ENCODE measurements at places on chromosomes 1 and 21.

- DNase-seq, result no peak
Measured at GRCh38 chr1:201933840-201934430, 12.4 kb downstream of the LMOD1 start.

DNA sequence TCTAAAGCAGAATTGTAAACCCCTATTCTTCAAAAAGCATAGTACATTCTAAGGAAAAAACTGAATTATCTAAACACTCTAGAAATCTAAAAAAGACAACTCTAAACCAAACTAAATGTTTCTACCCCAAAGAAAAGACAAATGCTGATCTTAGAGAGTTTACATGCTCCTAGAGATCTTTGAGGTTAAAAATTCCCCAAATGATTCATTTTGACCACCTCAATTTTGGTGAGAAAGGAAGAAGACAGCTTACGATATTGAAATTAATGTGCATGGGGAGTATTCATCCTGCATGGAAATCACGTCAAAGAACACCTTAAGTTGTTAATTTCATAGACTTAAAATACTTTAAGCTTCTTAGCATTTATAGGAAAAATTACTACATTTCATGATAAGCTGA lies 377.8 kb upstream of the RUNX1 start:
- no peak for DNase-seq

GRCh38 chr21:38721055-38721454 lies 84.7 kb upstream of the ETS2 start:
- no peak for DNase-seq

- no peak for DNase-seq
Measured at GRCh38 chr1:94961582-94961981, 34.7 kb upstream of the CNN3 start.

GRCh38 chr1:114130846-114131525 lies 22.7 kb downstream of the SYT6 start:
- no peak for DNase-seq

GRCh38 chr1:23196627-23197328 lies 20.5 kb downstream of the HTR1D start:
- DNase-seq, result no peak

DNA sequence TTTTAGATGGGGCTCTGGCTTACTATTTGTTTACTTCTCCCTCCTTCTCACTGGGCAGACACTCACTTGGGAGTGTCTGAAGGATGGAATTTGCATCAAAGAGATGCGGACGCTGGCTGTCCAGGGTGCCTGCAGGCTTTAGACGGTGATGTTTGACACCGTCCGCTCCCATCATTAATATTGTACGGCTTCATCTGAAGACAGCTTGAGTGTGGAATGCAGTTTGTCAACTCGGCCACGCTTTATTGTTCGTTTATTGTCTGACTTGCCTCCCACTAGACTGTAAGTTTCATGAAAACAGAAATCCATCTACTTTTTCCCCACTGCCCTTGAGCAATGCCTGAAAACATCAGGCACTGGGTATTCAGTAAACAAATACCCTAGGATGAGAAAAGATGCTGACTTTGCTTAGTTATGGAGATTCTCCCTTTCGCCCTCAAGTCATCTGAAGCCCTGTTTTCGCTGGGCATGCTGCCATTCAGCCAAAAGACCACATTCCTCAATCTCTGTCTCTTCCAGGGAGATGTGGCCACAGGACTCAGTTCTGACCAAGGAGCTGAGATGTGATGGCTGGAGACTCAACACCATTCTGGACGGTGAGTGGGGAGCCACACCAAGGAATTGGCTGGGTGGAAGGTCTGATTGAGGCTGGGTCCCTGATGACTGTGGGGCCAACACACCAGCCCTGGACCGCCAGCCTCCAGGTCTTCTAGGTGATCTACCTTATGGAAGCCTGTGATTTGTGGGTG lies 87.6 kb downstream of the BCAR3 start:
- no peak for DNase-seq

- DNase-seq, result no peak
Measured at GRCh38 chr1:164813776-164814175, 254.8 kb downstream of the PBX1 start.

DNA sequence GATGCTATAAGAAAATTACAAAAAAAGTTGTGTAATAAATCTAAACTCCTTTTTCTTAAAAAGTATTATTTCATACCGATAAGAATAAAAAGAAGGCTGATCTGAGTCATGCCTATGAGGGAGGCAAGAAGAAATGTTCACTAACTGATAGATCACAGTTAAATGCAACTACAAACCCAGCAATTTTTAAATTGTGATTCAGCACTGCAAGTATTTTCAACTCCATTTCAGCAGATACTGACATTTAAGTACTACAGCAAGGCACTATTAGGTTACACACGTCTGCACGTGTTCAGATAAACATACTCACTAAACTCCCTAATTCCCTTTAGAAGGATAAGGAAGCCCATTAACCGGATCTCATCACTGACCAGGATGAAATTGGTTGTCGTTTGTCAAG lies 213.3 kb upstream of the ZRANB2 start:
- no peak for DNase-seq

DNA sequence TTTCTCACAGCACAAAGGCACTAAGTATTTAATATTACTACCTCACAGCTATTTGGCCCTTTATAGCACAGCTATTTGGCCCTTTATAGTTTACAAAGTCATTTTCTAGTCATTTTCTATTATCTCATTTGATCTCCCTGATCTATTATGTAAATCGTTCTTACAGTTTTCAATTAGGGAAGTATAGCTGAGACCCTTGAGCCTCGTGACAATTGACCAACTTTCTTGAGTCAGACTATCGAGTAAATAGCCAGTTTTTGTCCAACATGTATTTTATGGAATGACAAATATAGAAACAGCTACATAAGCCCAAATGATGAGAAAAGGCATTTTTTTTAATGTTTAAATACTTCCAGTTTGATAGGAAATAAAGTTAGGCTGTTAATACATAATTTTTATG lies 7.0 kb upstream of the ANGPTL1 start:
- DNase-seq, result no peak

DNA sequence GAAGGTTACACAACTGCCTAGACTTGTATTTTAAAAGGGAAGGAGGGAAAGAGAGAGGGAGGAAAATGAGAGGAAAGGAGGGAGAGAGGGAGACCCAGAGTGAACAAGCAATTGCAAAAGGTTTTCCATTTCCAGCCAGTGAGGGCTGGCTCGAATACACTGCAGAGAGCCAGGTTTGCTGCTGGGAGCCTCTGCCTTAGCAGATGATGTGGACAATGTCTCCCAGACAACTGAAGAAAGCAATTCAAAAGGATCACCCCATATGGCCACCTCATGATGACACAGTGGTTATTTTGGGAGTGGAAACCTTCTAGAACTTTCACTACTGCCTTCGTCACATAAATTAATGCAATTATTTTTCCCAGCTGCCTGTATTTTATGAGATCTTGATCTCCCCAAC lies 86.4 kb downstream of the BCAR3 start:
- no peak for DNase-seq

DNA sequence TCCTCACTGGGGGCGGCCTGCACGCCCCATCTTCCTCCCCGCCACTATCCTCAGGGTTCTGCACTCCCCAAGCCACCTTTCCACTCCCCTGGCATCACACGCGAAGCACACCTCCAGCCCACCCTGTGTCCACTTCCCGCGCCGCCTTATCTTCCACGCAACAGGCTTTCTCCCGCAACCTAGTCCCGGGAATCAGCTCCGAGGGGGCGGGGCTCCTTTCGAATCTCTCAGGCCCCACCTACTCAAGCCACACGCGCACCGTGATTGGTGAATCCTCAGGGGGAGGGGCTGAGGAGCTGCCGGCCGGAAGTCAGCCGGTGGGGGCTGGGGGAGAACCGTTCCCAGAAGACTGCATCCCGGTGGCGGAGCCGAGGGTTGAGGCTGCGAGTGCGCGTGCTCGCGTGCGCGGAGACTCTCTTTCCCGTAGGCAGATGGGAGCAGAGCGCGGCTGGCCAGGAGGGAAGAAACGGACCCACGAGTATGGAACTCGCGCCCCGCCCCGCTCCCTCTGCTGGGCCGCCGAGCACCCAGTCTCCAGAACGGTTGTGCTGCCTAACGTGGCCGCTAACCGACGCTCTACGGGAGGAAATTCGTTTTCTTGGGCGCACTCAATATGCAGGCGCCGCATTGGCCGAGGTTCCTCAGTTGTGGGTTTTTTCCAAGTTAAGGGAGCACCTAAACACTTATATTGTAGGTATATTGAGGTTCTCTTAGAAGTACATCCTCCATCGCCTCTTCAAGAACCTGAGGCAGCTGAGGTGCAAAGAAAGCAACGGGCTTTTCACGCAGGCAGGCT lies at the start of gene PSRC1:
Gene PSRC1 (minus strand): TSS at position 194 of the 796 bp plus-strand sequence.
- DNase-seq, result peak; percentile 91

DNA sequence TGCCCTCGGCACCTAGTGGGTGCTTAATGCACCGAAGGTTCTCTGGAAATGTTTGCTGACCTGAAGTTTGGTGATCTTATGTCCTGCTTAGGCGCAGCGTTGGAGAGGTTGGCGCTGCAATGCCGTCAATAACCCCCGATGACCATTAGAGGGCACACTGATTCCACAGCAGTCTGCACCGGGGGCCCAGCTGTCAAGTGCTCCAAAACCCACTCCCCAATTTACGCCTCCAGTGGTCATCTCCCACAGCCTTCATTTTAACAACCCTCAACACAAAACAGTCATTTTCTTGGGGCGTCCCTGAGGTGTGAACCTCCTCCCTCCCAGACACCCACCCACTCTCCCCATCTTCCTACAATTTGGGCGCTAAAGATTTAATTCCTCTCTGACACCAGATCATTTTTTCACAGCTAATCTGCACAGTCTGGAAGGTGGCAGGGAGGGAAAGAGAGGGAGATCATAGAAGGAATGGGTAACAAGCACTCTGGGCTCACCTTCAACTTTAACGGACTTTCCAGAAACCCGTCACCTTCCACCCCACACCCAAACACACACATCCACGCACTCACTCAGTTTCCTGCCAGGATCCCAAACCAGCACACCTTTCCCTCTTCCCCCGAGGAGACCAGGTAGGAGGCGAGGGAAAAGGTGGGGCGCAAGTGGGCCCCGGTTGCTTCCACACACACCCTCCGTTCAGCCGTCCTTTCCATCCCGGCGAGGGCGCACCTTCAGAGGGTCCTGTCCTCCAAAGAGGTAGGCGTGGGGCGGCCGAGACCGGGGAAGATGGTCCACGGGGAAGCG lies 570 bp upstream of the NPR1 start:
- DNase-seq, result peak; percentile 63

GRCh38 chr1:18495635-18496034 lies 14.9 kb downstream of the KLHDC7A start:
- DNase-seq, result no peak

DNA sequence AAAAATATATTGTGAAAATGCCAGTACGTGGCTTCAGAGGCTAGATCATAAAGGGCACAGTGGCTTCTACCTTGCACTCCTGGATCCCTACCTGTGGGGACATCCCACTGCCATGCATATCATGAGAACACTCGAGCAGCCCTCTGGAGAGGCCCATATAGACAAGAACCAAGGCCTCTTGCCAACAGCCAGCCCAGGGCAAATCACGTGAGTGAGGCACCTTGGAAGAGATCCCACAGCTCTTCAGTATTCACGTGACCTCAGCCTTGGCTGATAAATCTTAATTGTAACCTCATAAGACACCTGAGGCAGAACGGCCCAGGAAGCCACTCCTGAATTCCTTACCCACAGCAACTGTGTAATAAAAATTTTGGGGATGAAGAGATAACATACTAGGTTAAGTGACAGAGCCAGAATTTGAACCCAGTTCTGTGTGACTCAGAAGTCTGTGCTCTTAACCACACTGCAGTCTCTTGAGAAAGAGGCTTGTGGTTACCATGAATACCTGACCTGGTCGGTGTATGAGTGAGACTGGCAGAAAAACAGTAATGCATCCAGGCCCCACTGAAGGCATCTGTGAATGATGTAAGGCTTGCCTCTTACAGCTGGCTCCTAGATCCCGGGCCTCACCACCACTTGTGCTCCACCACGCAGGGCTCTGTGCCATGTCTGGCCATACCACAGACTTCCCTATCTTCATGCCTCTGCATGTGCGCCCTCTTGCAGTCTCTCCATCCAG lies 6.9 kb upstream of the A3GALT2 start:
- DNase-seq, result no peak

DNA sequence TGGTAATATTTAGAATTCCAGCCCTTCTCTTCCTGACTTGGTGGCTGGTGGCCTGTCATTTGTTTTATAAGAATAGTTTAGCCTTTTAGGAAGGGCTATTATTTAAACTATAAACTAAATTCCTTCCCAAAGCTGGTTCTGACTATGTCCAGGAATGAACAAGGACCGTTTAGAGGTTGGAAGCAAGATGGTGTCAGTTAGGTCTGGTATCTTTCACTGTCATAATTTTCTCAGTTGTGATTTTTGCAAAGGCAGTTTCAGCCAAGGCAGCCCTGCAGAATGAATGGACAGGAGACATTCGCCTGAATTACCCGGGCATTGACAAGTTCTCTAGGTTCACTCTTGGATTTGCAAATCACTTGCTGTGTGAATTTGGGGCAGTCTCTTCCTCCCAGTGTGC lies 67.2 kb downstream of the TLR5 start:
- no peak for DNase-seq

- peak; percentile 68 for DNase-seq
Measured at GRCh38 chr1:33470495-33471012, 1.9 kb upstream of the ZSCAN20 start.

- DNase-seq, result no peak
Measured at GRCh38 chr1:244010191-244010590, 40.9 kb upstream of the ZBTB18 start.

DNA sequence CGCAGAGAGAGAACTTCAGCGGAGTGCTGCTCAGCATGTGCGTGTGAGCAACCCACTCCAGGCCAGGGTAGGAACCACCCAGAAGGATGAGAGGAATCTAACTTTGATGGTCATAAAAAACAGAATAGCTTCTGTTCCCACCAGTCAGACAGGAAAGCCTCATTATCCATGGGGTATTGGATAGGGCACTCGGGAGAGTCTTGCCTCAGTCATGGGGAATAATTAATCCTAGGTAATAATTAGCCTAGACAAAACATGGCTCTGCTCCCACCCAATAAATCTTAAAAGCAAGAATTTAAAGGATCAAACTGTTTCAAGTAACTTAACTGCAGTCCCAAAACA lies 35.3 kb downstream of the LDLRAD1 start:
- DNase-seq, result no peak

DNA sequence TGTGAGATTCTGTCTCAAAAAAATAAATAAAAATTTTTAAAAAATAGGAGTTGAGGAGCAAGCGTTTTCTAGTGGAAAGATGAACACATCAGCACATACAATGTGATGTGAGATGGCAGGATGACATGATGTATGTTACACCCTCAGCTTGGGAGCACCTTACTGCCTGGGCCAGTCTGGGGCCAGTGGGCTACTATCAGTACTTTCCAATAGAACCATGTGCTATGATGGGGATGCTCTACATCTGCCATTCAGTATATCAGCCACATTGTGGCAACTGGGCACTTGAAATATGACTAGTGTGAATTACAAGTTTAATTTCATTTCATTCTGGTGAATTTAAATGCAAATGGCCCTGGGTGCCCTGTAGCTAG lies 156.0 kb downstream of the PGBD5 start:
- DNase-seq, result no peak
